Activated T-helper 17 cell treated with anti-CD3 and anti-CD28 coated beads, Interleukin-2, amount 50 U/mL, for 72 hours (primary cell): ENCODE measurements at places on chromosomes 6 and 20. TPM values are rescaled to one million over a fixed set of nuclear protein-coding genes. Genes with fewer than 3 reads are reported as not detected.
A peak's percentile ranks its signal among the peaks of the same experiment; 100 is the strongest.

The CST4 gene
- not detected for total RNA-seq

The SLC17A5 gene
- 6.4 TPM for total RNA-seq

The PNLDC1 gene
- 0.82 TPM for total RNA-seq

The FGD2 gene
- 5.3 TPM for total RNA-seq

The SRMS gene
- total RNA-seq: not detected

The FILIP1 gene
- total RNA-seq: not detected

The SPTLC3 gene
- not detected for total RNA-seq

The RNF39 gene
- total RNA-seq: not detected

The OVOL2 gene
- total RNA-seq: not detected

The ACOT13 gene
- 19.2 TPM for total RNA-seq

The REM1 gene
- total RNA-seq: not detected

- no peak for ATAC-seq
Measured at GRCh38 chr6:160247457-160247883, 11.2 kb downstream of the SLC22A2 start.

DNA sequence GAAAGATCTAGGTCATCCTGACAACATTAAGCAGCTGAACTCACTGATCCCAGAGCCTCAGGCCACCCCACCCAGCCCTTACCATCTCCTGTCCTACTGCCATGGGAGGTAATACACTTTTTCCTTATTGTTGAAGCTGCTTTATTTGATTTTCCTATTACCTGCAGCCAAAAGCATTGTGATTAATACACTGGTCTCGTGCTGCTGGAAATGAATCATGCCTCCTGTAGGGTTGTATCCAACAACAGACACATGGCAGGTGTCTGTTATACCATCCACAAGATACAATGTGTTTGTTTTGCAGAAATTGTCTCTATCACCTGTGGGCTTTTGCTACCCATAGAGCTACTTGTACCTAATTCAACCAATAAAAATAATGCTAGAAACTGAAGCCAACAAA is 34.2 kb downstream of the MYLIP start:
- no peak for ATAC-seq

DNA sequence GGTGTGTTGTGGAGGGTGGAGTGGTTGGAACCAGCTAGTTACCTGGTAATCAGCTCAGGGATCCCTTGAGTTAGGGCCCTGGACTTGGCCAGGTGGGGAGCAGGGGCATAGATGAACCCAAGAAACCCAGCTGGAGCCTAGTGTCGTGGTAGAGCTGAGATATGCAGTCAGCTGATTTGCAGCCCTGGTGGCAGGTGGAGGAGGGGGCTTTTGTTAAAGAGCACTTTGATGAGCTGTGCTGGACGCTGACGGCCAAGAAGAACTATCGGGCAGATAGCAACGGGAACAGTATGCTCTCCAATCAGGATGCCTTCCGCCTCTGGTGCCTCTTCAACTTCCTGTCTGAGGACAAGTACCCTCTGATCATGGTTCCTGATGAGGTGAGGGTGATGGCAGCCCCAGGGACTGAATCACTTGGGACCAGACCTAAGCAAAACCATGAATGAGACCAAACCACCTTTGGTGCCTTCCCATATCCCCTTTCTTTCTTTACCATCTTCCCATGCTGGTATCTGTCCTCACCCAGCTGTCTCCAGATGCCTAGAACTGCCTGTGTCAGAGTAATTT is 12.7 kb downstream of the DEF6 start:
- peak; percentile 79 for ATAC-seq

- no peak for ATAC-seq
Measured at GRCh38 chr6:25295651-25296050, 16.5 kb downstream of the CARMIL1 start.

DNA sequence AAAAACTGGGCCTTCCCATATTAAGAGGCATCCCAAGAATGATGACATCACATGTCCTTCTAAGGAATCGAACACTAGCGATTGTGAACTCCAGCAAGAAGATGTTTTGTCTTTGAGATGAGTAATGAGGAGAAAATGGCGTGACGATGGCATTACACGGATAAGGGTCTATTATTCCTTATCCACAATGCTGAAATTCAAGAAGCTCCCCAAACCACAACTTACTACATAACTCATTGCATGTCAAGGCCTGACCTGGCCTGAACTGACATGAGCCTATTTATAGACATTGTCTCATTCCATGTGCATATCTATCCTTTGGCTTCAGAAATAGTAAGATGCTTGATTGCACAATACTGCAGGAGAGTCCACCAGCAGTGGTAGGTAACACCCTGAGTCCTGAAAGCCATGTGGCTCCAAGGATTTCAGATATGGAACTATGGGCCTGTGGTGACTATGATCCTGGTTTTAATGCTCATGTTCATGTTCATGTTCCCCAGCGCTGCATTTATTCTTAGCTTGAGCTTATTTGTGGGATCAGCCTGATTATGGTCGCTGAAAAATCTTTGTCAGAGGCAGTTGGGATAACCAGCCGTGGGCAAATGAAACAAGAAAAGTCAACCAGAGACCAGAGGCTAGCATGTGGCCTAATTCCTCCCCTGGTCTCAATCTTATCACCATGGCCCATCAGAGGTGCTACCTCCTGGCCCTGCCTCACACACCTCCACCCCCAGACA is 183.2 kb upstream of the JARID2 start:
- ATAC-seq: no peak

DNA sequence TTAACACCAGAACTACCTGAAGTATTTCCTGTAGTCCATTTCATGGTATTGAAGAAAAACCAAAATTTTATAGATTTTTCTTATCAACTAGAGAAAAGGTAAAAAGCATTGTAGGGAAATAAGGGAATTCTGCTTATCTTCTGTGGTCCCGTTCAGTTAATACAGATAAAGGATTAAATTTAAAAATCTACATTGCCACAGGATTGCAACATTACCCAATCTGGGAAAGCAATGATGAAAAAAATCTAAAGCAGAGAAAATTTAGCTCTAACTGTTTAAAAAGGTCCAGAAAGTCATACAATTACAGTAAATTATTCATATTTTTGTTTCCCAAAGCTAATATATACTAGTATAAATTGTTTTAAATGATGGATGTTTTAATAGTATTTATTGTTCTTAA is 18.0 kb downstream of the POLH start:
- no peak for ATAC-seq

DNA sequence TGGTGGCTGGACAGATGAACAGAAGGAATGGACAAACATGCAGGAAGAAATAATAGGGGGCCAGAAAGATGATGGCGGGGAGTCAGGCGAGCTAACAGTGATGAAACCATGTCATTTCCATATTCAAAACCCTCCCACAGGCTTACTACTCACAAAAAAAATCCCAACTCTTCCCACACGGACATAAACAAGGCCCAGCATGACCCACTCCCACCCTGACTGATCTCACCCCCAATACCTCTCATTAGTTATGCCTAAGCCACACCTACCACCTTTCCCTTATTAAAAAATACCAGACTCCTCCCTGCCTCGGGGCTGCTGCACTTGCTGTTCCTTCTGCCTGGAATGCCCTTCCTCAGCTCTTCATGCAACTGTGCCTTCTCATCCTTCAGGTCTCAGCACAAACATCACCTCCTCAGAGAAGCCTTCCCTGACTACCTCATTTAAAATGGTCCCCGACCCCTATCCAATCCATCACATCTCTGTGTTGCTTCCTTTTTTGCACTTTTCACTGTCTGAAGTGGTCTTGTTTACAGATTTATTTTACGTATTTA is 145.8 kb downstream of the PREX1 start:
- peak; percentile 56 for ATAC-seq

- no peak for ATAC-seq
Measured at GRCh38 chr6:101400326-101401135, 7.0 kb downstream of the GRIK2 start.

DNA sequence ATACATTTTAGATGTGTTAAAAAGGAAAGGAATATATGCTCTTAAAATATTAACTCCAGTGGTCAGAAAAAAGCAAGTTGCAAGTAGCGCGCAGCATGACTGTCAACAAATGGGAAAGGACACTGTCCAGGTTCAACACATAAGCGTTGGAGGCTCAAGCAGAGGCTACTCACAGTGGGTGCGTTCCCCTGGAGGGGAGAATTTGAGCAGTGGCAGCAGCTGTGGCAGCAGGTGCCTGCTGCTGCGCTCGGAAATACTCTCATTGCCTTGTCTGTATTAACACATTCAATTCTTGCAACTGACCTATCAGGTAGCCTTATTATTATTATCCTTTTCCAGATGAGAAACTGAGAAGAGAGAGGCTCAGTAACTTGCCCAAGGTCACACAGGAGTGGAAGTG is 21.9 kb upstream of the CCN6 start:
- ATAC-seq: no peak

DNA sequence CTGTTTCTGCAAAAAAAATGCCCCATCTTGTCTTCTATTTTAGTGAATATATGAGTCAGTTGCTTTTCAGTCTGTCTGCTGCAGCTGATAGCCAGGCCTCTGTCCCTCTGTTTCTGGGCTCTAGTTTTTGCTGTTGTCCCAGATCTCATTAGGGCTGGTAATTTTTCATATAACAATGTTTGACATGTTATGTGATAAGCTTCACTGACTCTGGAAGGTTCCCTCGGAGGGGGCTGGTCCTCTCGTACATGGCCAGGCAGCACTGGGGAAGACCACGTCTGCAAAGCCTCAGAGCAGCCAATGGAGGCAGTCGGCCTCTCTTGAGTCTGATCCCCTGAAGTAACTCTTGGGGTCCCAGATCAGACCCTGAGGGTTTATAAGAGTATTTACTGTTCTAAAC is 223.8 kb downstream of the THBS2 start:
- ATAC-seq: no peak

DNA sequence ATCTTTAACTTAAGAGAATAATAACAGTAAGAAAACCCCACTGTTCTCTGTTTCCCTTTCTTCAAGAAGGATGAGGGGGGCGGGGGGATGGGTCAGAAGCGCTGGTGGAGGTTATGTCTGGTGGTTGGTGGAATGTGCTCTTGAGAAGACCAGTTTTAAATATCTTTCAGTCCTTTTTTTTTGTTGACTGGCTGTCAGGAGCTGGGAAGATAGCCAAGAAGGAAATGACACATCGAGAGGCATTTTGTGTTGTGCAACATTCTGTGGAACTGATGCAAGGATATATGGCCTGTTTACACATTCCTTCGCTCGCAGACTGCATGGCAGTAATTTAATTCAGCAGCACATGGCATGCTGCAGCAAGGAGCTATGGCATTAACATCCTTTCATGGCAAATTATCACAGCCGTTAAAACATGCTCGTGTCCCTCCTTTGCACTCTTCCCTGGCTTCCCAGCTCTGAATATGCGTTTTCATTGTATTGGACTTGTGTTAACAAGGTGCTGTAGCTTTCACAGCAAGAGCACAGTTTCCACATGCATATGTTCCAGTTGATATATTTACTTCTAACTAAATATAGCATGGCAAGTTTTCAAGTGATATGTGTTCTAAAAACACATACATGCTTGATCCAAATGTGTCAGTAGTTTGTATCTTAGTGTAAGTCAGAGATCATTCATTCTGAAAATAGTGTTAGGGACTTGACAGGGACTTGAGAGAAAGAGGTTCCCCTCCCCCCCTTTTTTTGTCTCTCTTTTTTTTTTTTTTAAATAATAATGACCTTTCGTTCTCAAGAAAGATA is 68.2 kb upstream of the SUPT3H start:
- peak; percentile 42 for ATAC-seq

DNA sequence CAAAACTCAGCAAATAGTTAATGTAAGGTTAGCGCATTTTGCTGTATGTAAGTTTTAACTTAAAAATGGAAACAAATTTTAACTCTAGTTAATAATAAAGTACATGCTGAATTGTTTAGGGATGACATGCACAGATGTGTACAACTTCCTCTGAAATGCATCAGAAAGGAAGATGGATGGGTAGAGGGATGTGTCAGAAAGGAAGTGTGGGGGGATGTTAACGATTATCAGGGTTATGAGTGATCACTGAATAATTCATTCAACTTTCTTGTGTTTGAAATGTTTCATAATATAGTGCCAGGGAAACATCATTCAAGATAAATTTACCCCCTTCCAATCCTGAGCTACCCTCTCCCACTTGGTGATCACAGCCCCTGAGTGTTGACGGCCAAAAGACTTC is 87.6 kb downstream of the FOXA2 start:
- ATAC-seq: no peak

- ATAC-seq: no peak
Measured at GRCh38 chr6:115717472-115717871, 343.2 kb downstream of the FRK start.

DNA sequence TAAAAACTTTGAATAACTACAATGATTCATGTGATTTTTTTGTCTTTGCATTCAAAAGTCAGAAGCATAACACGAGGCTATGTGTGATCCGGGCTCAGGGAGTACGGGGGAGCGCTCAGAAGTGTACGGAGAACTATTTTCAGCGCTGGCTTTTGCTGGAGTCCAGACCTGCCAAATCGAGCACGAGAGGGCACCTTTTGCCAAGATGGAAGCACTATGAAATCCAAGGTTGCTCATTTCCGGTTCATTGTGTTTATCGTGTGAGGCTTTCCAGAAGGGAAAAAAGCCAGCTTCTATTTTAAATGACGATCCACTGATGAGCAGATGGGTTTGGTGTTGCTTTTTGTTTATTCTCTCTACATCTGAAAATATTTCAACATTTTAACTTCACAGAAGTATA is 11.3 kb downstream of the RAMACL start:
- no peak for ATAC-seq

DNA sequence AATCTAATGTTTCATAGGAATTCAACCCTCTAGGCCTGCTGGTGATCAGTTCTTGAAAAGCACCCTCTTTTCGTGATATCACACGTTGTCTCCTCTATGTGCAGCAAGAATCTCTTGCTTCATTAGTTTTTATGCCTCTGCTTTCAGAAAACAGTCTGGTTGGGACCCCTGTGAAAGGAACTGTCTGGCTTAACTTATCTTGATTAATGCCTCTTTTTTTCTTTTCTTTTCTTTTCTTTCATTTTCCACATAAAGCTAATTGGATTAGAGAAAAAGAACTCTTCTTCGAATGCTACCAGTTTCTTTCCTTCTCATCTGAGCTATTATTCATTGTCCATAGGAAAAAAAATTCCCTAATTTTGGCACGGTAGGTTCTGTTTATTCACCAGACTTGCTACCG is 21.3 kb downstream of the ZNF311 start:
- no peak for ATAC-seq

DNA sequence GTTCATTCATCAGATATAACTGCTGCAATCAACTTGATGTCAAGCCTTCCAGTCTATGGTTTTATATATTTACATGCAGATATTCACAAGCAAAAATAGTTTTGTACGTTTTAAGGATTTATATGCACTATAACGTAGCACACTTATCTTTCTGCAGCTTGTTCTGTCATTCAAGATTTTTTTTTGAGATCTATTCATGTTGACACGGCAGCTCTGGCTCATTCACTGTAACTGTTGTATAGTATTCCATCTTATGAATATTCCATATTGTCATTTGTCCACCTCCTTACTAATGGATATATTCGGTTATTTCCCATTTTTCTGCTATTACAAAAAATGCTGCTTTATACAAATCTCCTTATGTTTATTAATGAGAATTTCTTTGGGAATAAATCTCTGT is 13.2 kb downstream of the ELOVL2 start:
- ATAC-seq: no peak
